Effector memory CD8-positive, alpha-beta T cell (primary cell): ENCODE measurements at places on chromosomes 6 and 20.

DNA sequence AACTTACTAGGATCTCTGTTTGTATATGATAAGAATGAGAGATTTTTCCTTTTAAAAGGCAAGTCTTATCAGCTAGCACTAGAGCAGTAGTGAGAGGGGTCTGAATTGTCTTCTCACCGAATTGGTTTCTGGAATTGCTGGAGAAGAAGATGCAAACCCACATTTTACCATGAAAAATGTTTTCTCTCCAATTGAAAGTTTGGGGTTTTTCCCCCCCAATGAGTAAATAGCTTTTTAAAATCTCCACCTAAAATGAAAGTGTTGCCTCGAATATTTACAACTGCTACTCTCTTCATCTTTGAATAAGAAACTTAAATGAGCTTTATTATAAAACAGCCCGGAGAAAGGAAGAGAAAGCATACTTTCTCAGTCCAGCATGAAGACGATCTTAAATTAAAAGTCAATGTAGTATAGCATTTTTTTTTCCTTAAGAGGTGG lies 1.8 kb downstream of the TCF21 start:
- DNase-seq, result no peak

DNA sequence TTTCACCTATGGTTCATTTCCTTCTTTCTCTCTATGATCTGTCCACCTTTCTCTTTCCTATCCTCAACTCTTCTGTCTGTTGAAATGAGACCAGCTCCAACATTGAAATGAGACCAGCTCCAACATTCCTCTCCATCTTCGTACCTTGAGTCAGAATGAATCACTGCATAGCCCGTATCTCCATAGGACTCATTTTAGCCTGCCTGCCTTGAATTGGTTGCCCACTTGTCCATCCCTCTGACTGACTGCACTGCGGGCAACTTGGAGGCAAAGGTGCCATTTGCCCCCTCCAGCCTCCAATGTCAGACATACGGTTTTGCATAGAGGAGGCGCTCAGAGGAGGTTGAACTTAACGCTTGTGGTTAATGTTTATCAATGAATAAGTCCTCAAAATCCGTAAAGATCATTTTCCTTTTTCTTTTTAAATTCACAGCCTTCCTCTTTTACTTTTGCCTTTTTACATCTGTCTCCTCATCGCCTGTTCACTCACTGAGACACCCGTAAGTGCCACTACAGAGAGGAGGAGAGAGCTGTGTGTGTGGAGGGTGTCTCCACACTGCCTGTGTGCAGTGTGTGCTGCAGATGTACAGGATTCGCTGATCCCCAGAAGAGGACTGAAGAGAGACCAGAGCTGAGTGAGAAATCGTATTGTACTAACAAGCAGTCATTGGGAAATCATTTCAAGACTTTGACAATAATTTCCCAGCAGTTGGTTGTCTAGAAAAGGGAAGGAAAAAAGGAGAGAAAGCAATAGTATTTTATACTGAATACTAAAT lies 579.6 kb upstream of the MAP3K7 start:
- no peak for DNase-seq

DNA sequence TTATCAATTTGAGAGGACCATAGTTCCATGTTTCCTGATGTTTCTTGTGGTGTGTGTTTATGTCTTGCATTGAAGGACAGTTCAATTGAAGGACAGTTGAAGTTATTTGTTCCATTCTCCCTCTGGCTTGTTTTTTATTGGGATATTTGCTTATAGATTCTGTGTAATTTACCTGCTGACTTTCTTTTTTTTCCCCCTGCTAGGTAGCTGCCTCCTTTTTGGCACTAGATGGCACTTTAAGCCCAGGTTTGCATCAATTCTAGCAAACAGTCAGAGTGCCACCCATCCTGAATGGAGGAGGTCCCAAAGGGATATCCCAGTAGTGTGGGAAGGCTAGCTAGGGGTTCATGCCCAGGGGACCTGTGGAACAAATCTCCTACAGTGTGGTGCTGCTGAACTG lies 78.1 kb downstream of the CFAP61 start:
- DNase-seq, result no peak

DNA sequence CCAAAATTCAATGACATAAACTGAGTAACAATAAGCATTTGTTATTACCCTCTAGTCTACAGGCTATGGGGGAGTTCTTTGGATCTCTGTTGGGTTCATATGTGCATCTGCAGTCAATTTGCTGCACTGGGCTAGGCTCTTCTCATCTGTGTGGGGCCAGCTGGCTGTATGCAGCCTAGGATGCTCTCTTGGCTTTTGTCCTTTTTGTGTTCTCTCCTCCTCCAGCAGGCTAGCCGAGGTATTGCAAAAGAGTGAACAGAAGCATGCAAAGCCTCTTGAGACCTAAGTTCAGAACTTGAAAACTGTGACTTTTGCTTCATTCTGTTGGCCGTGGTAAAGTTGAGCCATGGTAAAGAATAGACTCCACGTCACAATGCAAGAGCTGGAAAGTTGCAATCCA lies 62.8 kb upstream of the FOXO3 start:
- no peak for DNase-seq

GRCh38 chr20:44393608-44394451 lies 38.3 kb downstream of the HNF4A start:
- no peak for DNase-seq

DNA sequence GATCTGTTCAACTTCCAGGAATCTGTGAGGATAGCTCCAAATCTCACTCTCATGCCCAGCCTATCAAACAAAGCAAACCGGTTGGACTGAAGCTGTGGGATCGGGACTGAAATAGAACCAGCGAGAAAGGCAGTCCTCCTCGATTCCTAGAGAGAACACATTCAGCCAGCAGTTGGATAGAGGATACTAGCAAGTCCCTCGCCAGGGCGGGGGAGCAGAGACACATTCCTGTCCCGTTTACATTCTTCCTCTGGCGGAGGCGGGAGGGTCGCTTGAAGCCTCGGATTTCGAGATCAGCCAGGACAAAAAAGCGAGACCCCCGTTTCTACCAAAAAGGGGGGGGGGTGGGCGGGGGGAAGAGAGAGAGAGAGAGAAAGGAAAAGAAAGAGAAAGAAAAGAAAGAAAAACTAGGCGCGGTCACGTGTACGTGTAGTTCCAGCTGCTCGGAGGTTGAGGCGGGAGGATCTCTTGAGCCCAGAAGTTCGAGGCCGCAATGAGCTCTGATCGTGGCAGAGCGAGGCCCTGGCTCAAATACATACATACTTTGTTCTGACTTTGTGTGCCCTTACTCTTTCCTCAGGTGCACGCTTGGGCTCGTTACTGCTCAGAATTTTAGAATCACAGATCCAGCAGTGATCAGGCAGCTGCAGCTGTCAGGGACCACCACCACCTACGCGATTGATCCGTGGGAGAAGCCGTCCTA lies 19.5 kb downstream of the ZNF311 start:
- no peak for DNase-seq

GRCh38 chr6:143999406-143999805 lies 8.7 kb downstream of the PLAGL1 start:
- no peak for DNase-seq

DNA sequence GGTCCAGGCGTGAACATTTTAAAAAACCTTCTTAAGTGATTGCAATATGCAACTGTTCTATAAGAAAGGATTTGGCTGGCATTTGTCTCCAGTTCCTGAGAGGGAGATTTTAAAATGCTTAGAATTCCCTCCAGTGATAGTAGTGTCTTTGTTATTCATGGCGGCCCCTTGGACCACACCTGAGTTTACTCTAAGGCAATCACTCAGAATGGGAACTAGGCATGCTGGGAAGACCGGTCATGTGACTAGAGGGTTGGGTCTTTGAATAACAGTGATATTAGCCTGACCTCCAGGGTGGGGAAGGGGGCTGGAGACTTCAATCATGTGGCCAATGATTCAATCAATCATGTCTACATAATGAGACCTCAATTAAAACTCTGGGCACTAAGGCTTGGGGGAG lies 50.7 kb upstream of the UTRN start:
- DNase-seq, result no peak

DNA sequence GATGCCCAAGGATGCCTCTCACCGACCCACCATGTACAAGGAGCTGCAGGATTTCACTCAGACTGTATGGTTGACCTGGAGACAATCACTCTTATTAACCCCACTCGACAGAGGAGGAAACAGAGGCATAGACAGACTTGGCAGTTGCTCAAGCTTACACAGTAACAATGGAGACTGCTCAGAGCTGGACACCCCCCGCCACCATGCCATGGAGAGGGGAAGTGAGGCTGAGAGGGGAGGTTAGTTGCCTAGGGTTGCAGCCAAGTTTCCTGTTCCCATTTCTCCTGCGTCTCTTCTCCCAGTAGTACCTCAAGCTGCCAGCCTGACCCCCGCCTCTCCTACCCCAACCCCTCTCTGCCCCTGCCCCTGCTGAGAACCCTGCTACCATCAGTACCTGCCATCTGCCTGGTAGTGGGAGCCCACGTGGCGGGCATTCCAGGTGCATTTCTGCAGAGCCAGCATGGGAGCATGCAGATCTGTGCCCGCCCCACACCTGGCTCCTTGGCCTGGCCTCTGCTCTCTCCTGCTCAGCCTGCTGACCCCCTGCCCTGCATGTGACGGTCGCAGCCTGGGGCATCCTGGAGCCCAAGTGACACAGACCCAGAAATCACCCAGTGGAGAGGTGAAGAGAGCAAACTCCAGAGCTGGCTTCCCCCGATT lies 157.7 kb downstream of the PREX1 start:
- no peak for DNase-seq

DNA sequence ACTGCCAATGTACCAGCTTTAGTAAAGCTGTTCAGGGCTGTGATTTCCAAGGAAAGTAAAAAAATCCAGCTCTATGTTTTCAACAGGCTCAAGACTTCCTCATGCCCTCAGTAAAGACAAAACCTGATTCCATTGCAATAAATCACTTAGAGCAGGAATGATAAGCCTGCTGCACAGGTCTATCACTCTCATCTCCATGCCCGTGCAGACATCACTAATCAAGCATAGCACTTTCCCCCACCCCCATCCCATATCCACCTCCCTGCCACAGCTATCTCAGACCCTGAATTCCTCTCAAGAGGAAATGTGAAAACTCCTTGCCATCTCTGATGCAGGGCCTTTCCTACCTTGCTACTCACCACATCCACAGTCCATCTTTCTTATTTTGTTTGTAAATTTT lies 554.9 kb downstream of the MAFB start:
- no peak for DNase-seq

DNA sequence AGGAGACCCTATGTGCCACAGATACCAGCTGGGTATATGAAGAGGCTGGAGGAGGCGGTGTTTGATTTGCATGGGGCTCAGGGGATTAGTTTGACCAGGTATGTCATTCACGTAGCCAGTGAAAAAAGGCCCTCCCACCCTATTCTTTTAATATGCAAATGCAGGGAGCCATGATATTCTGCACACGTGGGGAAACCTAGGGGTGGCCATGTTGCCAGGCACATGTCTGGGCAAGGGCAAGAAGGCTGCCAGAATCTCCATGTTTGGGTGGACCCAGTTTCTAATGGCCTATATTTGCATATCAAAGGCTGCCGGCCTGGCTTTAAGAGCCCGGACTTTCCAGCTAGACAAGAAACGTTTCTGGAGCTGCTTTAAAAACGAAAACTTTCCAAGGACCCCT lies 60.4 kb downstream of the SOX4 start:
- DNase-seq, result no peak

- DNase-seq, result no peak
Measured at GRCh38 chr20:31844737-31845299, 586 bp downstream of the FOXS1 start.

GRCh38 chr6:24686946-24687345 lies 20.1 kb downstream of the ACOT13 start:
- DNase-seq, result no peak

GRCh38 chr6:158323561-158323958 lies 11.3 kb downstream of the TULP4 start:
- DNase-seq, result no peak

DNA sequence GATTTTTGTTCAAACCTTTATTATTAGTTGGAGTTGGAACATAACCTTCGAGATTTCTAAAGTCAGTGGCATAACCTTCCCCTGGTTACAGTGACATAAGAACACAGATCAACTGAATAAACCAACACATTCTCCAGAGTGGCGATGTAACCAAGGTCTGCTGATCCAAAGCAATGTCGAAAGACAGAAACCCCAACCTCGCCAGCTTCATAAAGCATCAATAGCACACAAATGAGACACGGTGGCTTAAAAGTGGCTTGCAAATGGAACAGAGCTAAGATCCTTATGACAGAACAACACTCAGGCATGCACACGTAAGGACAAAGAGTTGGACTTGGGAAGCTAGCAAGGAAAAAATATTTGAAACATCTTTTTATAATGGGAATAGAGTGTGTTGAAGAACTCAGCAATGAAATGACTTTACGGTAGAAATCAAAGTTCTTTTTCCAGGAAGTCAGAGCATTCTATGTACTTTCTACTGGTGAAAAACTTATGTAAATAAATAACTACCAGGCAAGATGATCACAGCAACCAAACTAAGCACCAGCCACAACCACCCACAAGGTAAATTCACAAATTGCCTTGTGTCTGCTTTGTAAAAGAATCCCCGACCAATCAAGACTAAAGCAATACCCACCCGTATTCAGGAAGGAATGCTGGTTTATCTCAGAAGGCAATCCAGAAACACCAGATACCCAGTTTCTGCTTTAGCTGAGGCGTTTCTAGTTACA lies 61.0 kb upstream of the NHSL1 start:
- DNase-seq, result no peak

GRCh38 chr6:142893088-142893487 lies 51.9 kb downstream of the HIVEP2 start:
- no peak for DNase-seq

- no peak for DNase-seq
Measured at GRCh38 chr20:42098418-42098817, 480.2 kb upstream of the CHD6 start.

GRCh38 chr6:169339731-169340309 lies 86.2 kb upstream of the THBS2 start:
- no peak for DNase-seq

DNA sequence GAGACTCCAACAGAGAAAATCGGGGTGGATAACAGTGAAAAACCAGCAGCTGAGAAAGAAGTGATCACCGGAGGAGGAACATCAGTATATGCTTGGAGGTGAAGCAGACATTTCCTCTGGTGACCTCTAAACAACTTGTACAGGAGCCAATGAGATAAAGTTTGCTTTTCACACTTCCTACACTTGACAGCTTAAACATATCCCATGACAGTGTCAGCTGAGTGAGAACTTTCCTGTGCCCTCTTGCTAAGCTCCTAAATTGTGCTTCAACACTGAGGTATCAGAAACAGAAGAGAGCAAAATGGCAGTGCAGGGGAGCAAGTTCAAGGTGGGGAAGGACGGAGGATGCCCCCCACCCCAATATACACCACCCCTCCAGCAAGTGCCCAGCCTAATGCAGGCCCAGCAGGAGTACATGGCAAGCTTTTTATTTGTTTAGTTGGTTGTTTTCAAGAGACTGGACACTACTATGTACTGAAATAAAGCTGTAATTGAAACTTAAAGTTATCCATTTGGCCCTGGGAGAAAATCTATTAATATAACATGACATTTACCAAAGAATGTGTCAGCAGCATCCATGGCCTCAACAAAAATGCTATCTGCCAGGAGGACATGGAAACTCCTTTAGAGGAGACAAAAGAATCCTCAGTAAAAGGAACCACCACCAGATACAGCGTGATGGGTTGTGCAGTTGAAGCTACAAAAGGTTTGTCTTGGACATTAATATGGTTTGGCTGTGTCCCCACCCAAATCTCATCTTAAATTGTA lies 540.2 kb downstream of the PRKN start:
- DNase-seq, result no peak
